ENCODE measurements at places on chromosomes 5 and 9.

DNA sequence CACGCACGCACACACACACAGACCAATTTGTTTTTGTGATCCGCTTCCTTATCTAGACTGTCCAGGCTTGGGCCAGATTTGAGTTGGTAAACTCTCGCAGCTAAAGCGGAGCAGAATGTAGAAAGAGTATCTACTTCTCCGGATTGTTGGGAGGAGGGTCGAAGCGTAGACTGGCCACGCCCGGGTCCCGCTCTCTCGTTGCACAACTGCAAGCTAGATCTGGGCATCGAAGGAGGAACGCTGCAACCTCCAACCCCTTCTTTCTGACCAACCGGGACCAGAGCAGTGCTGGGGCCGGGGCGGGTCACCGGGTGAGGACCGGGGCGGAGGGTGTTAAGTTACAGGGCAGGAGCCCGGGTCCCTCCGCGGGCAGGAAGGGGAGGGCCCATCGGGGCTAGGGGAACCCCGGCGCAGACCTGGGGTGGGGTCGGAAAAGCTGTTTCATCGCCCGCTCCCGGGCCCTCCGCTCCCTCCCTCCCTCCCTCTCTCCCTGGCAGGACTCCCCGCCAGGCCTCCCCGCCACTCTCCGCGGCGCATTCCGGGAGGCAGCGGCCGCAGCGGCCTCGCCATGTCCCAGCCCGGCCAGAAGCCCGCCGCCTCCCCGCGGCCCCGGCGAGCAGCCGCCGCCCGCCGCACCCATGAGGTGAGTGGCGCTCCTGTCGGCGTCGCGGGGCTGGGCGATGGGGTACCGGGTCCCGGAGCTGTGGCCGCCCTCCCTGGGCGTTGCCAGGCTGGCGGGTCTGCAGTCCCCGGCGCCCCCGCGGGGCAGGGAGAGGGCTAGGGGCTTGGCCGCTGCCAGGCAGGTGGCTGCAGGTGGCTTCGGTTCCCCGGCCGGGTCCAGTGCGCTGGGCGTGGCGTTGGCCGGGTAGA lies at the start of gene CAST:
Gene CAST, plus strand, starts transcription at position 522 of the 870 bp plus-strand sequence. Its CDS starts 47 bp downstream, at position 569.
- no peak for DNase-seq

- no peak for DNase-seq
Observed at GRCh38 chr9:99867536-99867935, 38.9 kb upstream of the STX17 start.

- DNase-seq: no peak
Observed at GRCh38 chr9:110452227-110452801, 114.7 kb upstream of the TXNDC8 start.

DNA sequence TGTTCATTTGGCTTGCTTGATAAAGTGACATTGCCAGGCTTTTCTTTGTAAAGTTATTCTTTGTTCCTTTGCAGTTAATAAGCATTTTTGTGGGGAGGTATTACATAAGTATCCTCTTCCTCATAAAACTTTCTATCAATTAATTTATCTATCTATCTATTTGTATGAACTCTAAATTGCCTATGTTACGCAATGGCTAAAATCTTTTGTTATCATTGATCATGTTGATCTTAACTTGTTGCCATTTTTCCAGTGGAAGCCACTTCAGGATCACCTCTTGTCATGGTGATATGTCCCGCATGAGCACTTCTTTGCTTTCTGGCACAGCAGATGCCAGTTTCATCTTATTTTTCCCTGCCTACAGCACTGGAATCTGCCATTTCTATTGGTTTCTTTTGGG lies 436.7 kb upstream of the KIF2A start:
- DNase-seq: no peak

DNA sequence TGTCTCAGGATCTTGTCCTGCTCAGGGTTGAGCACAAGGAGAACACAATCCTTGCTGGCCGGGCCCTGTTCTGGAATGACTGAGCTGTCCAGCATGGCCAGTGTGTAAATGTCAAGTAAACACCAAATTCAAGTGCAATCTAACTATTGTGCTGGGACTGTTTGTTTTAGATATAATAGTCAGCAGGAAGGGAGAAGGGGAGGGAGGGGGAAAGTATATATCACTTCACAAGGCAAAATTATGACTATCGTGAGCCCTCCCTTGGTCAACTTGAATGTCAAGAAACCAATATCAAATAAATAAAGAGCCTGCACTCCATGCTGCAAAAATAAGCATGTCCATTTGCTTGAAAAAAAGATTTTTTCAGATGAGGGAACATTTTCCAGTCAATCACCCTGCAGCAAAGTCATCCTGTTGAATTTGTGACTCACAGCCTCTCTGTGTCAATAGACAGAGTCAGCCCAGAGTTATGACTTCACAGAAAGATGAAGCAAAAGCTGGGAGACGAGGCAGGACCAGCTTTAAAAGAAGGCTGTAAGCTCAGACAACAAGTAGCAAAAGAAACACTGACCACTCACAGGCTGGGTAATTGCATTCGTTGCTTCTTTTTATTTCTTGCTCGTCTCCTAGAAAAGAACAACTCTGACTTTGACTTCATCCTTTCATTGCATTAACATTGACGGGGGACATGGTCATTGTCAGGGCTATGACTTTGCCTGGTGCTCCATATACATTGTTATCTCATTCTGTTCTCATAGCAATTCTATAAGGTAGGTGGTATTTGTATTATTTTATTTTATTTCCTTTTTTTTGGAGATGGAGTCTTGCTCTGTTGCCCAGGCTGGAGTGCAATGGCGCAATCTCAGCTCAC lies 15.3 kb upstream of the KLF4 start:
- DNase-seq: no peak

DNA sequence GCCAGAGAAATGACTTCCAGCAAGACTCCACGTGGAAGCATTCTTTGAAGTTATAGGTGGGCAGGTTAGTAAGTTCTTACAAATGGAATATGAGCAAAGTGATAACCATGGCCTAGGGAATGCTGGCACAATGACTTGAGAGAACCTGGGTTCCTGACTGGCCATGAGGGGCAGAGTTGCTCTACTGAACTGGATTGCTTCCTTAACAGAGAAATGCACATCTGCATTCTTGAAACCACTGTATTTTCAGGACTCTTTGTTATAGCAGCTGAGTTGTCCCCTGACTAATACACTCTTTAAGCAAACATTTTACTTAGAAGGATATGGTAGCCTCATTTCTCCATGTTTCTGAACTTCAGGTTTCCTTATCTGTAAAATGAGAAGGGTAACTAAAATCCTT lies 108.3 kb upstream of the GNA14 start:
- DNase-seq: no peak

DNA sequence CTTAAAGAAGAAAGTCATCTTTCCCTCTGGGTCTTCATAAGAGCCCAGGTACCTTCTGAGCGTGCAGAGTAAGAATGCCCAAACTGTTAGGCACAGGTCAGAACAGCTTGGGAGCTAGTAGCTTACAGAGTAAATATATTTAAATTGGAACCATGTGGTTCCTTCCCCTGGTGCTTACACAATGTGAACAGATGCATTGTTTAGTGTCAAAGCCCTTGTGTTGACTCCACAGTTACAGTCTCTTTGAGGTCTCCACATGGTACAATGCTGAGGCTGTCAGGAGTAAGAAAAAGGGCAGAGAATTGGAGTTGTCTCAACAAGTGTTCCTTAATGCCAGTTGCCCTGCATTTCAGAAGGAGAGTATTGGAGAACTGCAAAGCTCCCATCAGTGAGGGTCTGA lies 188.5 kb downstream of the PAPPA start:
- no peak for DNase-seq

DNA sequence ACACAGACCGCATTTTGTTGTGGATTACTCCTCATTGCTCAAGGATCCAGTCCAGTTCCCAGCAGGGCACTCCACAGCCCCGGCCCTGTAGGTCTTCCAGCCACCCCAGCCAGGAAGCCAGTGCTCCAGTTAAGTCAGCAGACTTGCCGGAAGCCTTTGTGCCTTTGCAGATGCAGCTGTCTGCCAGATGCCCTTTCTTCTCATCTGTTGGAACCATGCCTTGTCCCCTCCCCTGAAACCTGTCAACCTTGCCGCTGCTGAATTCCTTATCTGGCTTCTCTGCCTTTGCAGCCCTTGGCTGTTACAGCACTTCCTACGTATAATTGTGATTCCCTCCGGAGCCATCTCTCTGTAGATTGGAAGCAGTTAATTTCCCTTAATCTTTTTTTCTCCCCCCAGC lies 28.4 kb downstream of the PSAT1 start:
- no peak for DNase-seq

- no peak for DNase-seq
Observed at GRCh38 chr5:6408260-6408596, 29.9 kb upstream of the MED10 start.

DNA sequence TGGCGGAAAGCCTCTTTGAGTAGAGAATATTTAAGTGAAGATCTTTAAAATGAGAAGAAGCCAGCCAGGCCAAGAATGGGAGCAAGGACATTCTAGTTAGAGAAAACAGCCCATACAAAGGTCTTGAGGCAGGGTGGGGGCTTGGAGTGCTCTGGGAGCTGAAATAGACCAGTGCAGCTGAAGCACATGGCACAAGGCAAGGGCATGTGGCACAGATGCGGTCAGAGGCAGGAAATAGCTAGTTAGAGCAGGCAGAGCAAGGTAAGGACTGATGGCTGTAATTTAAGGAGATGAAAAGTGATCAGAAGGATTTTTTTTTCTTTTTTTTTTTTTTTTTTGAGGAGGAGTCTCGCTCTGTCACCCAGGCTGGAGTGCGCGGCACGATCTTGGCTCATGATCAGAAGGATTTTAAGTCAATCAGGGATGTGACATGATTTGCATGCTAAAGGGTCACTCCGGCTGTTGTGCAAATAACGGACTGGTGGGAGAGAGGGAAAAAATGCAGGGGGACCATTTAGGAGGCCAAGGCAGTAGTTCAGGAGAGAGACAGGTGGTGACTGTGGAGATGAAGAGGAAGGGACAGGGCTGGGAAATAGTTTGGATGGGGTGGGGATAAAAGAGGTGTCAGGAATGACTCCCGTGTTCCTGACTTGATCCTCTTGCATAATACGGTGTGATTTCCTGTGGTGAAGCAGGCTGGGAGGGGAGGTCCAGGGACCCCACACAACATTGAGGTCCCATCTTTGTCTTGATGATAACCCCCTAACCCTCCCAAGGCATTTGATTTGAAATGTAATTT lies 207.6 kb downstream of the HSPA4 start:
- DNase-seq: no peak

DNA sequence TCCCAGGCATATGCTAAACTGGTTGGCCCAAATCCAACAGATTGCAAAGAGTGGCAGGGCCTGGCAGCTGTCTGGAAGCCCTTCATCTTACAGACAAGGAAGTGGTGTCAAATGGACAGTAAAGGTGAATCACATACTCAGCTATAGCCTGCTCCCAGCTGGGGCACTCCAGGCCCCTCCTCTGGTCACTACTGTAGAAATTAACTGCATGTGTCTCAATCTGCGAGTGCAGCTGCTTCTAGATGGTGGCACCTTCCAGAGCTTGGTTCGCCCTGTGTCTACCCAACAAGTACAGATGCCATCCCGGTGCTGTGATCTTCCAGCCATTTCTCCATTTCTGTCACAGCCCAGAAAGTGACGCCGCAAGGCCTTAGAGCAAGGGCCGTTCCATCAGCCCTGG lies 50.2 kb downstream of the OTULIN start:
- DNase-seq: no peak

- DNase-seq: no peak
Observed at GRCh38 chr5:159178978-159179377, 30.4 kb downstream of the RNF145 start.

DNA sequence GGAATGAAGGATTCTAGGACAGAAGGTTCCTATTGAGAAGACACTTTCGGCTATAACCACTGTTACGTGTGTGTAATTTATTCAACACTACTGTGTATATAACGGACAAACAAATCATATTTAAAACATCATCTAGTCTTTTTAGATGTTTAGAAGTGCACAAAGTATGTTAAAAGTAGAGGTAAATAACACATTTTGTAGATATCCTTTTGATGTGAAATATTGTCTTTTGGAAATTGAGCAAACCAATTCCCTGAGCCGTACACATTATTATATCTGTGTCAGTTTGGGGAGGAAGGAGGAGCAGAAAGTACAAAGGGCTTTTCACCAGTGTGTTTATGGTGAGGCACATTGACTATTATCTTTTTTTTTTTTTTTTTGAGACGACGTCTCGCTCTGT lies 39.1 kb upstream of the ANKRD18A start:
- DNase-seq: no peak

All from NCI-H1417 treated with DMSO at 0.1 percent for 48 hours (cell line).